PC-3 (cell line): ENCODE measurements at places on chromosomes 11 and 22. TPM values are rescaled to one million over a fixed set of nuclear protein-coding genes. Genes with fewer than 3 reads are reported as not detected.

DNA sequence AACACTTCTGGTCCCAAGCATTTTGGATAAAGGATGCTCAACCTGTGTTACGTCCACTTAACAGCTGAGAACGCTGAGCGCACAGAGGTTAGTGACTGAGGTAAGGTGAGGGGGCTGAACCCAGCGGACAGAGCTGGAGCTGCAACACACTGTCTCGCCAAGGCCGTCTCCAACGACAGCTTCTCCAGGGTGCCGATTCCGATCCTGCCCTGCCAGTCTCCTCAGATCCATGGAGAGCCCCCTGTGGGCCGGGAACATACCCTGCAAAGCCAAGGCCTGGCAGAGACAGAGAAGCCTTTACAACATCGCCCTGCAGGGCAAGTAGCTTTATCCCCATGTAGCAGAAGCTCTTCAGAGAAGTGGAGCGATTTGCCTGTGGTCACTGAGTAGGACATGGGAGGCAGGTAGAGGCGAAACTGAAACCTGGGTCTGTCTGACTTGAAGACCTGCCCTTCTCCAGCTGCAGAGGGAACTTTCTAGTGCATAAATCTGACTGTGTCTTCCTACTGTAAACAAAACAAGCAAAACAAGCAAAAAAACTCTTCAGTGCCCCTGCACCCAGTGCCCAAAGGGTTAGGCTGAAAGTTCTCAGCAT, 72.8 kb downstream of the SCUBE1 start:
- no peak overlapping the region for H3K27ac ChIP-seq
- H3K4me3 ChIP-seq: no peak overlapping the region

DNA sequence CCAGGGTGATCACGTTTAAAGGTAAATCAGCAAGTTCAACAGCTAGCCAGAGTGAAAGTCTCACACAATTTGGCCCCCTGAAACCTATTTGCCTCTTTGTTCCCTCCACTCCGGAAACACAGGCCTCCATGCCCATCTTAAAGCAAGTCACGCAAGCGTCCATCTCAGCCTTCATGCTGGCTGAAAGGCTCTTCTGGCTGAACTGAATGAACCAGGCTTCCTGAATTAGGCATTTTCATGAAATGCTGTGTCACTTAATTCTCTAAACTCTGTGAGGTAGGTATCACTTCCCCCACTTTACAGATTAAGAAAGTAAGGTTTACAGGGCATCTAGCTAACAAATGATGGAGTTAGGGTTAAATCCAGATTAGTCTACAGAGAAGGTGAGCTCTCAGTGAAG, 1.4 kb downstream of the SLC25A17 start:
- H3K27me3 ChIP-seq: no peaks in the 10 kb centered on the region
- no peak overlapping the region for H3K27ac ChIP-seq
- H3K36me3 ChIP-seq: no peaks in the 10 kb centered on the region
- H3K4me1 ChIP-seq: peaks cover 21% of the 10 kb centered on the region

Gene APOL3
- 0.23 TPM in 1 of 2 replicates, not detected in the other for total RNA-seq

DNA sequence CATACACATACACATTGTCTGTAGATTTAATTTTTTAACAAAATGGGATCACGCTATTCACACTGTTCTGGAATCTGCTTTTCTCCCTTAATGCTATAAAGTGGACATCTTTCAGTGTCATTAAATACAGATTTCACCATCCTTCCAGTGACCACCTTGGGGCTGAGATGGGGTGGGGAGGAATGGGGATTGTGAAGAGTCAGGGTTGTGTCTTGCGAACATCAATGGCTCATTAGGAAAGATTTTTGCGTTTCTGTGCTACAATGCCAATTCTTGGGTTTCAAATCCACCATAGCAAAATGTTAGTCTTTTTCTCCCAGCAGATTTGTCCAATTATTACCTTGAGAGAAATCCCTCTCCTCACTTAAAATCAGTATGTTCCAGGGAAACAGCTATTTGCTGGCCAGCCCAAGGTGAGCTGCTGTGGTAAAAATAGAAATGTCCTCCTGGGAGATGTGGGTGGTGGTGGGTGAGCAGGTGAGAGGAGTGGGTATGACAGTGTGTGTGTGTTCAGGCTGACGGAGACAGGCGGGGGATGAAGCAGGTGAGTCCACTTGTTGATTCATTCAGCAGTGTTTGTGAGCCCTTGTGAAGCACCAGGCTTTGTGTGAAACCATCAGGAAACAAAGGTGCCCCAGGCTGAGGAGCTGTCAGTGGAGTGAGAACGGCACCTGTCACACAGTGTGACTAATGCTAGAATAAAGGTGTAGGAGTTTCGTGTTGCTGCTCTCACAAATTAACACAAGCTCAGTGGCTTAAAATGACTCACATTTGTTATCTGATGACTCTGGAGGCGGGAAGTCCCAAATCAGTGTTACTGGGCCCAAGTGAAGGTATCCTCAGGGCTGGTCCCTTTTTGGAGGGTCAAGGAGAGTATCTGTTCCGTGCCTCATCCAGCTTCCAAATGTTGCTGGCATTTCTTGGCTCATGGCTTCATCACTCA, 1.7 kb upstream of the CBX6 start:
- H3K36me3 ChIP-seq: peaks cover 8% of the 10 kb centered on the region
- peak; percentile 67 for DNase-seq
- H3K27ac ChIP-seq: peak overlapping the region; percentile 40
- H3K4me1 ChIP-seq: peaks cover 24% of the 10 kb centered on the region
- H3K4me3 ChIP-seq: peak overlapping the region; percentile 83
- no peaks in the 10 kb centered on the region for H3K27me3 ChIP-seq

Gene MB
- total RNA-seq: 14.6 and 21.6 TPM in 2 replicates

Gene PKDREJ
- total RNA-seq: not detected in 2 replicates

GRCh38 chr22:22934543-22935055, 47.0 kb downstream of the IGLL5 start:
- H3K4me3 ChIP-seq: no peak overlapping the region
- H3K4me1 ChIP-seq: no peaks in the 10 kb centered on the region
- H3K27me3 ChIP-seq: no peaks in the 10 kb centered on the region
- no peak for DNase-seq
- H3K27ac ChIP-seq: no peak overlapping the region
- no peaks in the 10 kb centered on the region for H3K36me3 ChIP-seq

Gene POLA2
- 29.0 and 39.7 TPM in 2 replicates for total RNA-seq

DNA sequence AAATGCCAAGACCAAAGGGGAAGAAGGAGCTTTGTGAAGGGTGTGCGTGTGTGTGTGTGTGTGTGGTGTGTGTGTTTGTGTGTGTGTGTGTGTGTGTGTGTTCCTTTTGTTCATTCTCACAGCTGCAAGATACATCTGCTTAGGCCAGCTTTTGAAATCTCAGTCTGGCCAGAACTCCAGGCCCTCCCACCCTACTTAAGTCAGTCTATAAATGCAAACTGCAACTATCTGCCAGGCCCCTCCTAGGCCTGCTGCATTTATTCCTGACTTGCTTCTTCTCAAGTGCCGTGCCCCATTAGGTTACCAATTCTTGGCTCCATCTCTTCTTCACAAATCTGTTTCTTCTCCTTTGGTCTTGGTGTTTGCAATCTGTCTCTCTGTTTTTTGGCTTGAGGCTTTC, 21.6 kb upstream of the RIC3 start:
- H3K36me3 ChIP-seq: no peaks in the 10 kb centered on the region
- peaks cover 5% of the 10 kb centered on the region for H3K4me1 ChIP-seq
- H3K4me3 ChIP-seq: no peak overlapping the region
- no peak for DNase-seq

DNA sequence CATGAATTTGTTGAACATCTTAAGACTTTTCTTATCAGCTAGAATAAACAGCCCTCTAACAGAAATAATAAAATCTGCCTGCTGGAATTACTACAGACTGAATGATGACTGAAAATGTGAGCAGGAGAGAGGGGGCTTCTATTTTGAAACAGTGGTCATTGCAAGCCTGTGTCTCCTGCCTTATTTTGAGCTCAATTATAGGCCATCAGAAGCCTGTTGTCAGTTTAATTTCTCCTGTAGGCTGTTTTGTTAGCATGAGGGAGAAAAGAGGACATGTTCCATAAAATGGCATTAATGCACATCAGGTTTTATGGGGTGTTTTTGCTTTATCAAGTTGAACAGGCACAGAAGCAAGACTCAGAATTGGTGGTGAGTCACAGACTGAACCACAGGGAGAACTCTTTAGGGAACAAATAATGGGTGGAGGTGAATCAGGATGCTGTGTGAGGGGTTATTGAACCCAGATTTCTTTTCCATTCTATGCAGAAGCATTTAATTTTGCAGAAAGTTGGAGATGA, 129.1 kb downstream of the PARVA start:
- no peak for DNase-seq
- no peak overlapping the region for H3K4me3 ChIP-seq
- peaks cover 9% of the 10 kb centered on the region for H3K4me1 ChIP-seq
- H3K27ac ChIP-seq: no peak overlapping the region
- no peaks in the 10 kb centered on the region; the same call in 1 of the 2 replicates for H3K36me3 ChIP-seq

GRCh38 chr11:75308116-75308515, 43.3 kb downstream of the ARRB1 start:
- H3K36me3 ChIP-seq: no peaks in the 10 kb centered on the region
- no peaks in the 10 kb centered on the region for H3K4me1 ChIP-seq
- H3K27me3 ChIP-seq: no peaks in the 10 kb centered on the region

GRCh38 chr22:41660416-41660815, 28.3 kb downstream of the SNU13 start:
- H3K27me3 ChIP-seq: no peaks in the 10 kb centered on the region
- no peak overlapping the region for H3K27ac ChIP-seq
- peaks cover 44% of the 10 kb centered on the region; the same call in 1 of the 2 replicates for H3K36me3 ChIP-seq
- no peak for DNase-seq

GRCh38 chr11:24622262-24622661, 125.4 kb downstream of the LUZP2 start:
- no peak overlapping the region for H3K4me3 ChIP-seq
- no peak overlapping the region for H3K27ac ChIP-seq
- no peaks in the 10 kb centered on the region for H3K27me3 ChIP-seq
- H3K4me1 ChIP-seq: no peaks in the 10 kb centered on the region
- no peak for DNase-seq
- H3K36me3 ChIP-seq: no peaks in the 10 kb centered on the region

Gene RAB38
- total RNA-seq: not detected in 2 replicates

Gene ACER3
- 17.3 and 18.5 TPM in 2 replicates for total RNA-seq

DNA sequence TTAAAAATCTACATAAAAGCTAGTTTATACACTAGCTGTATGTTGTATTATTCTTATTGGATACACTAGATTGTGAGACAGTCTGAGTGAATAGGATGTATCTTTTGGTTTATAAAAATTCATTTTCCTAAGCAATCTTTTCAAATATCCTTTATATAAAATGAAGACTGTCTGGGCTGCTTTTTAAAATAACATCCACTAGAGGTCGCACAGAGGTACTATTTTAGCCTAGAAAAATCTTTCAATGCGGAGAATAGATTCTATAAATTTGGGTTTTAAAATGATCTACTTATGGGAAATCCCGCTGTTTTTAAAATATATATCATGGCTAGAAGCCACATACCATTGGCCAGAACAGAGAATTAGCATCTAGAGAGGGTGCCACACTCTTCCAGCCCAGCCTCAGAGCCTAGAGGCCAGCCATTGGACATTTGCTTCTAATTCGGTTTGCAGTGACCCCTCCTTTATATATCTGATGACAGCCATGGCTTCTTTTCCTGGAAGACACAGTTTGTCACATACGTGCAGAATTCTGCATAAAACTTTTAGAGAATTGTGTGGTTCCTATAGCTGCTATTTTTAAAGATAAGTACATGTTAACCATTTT, 7.3 kb downstream of the C11orf97 start:
- H3K4me3 ChIP-seq: no peak overlapping the region; the same call in 1 of the 2 replicates
- no peak overlapping the region for H3K27ac ChIP-seq
- DNase-seq: peak; percentile 76
- no peaks in the 10 kb centered on the region for H3K4me1 ChIP-seq

DNA sequence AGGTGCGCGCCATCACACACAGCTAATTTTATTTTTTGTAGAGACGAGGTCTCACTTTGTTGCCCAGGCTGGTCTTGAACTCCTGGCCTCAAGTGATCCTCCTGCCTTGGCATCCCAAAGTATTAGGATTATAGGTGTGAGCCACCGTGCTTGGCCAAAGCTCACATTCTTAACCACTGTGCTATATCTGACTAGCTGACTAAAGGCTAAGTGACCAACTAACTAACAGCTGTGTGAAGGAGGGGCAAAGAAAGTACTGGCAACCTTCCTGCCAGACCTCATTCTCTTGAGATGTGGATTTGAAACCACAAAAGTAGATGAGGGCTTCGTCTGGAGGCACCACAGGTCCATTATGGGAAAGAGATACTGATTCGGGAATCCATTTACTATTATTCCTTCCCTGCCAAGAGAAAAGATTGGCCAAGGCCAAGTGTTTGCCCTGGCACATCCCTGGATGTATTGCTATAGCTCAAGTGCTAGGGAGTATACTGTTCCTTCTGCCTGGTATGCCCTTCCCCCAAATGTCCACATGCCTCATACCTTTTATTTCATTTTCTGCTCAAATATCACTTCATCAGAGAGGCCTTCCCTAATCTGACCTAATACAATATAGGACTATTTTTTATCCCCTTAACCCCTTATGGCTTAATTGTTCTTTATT, 52.7 kb upstream of the RRM1 start:
- H3K27me3 ChIP-seq: no peaks in the 10 kb centered on the region
- H3K4me1 ChIP-seq: no peaks in the 10 kb centered on the region
- no peaks in the 10 kb centered on the region for H3K36me3 ChIP-seq
- no peak overlapping the region for H3K4me3 ChIP-seq

DNA sequence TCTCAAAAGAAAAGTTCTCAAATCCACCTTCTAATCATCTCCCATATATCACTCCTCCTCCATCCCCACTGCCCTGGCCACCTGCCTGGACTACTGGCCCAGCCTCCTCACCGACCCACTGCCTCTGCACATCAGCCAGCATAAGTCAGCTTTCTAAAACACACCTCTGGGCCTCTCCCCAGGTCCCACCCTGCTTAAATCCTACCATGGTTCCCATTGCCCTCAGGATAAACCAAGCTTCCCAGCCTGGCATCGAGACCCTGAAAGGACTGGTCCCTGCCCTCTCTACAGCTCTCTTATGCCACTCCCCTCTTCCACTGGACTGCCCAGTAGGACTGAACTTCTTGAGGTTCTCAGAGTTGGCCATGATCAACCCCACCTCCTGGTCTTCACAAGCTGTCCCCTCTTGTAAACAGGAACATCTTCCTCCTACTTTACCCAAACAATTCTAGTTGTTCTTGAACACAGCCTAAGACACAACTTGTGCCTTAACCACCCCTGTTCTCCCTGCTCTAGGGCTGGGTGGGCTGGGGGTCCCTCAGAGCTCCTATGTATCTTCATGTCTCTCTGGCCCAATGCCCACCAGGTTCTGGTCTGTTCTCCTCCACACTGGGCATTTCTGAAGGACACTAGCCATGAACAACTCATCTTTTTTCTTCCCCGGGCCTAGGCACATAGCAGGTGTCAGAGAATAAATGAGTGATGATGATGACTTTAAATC, 12.6 kb upstream of the P2RY6 start:
- no peaks in the 10 kb centered on the region for H3K36me3 ChIP-seq
- H3K27me3 ChIP-seq: no peaks in the 10 kb centered on the region
- no peak for DNase-seq
- no peak overlapping the region for H3K27ac ChIP-seq
- peaks cover 26% of the 10 kb centered on the region for H3K4me1 ChIP-seq
- H3K4me3 ChIP-seq: no peak overlapping the region

GRCh38 chr11:126335463-126335760, 20.1 kb upstream of the ST3GAL4 start:
- DNase-seq: no peak
- H3K4me1 ChIP-seq: peaks cover 43% of the 10 kb centered on the region
- H3K27me3 ChIP-seq: no peaks in the 10 kb centered on the region
- H3K36me3 ChIP-seq: peaks cover under 1% of the 10 kb centered on the region; the same call in 1 of the 2 replicates
- H3K4me3 ChIP-seq: no peak overlapping the region
